ENCODE measurements at places on chromosomes 4 and X.

GRCh38 chrX:137568741-137569469 lies 3.0 kb downstream of the ZIC3 start:
- no peak for DNase-seq

GRCh38 chr4:132297346-132297745 lies 851.7 kb upstream of the PCDH10 start:
- DNase-seq, result no peak

- DNase-seq, result no peak
Observed at GRCh38 chr4:7077371-7077770, 9.5 kb upstream of the GRPEL1 start.

- DNase-seq, result no peak
Observed at GRCh38 chrX:112211459-112211858, 128.9 kb upstream of the TRPC5 start.

DNA sequence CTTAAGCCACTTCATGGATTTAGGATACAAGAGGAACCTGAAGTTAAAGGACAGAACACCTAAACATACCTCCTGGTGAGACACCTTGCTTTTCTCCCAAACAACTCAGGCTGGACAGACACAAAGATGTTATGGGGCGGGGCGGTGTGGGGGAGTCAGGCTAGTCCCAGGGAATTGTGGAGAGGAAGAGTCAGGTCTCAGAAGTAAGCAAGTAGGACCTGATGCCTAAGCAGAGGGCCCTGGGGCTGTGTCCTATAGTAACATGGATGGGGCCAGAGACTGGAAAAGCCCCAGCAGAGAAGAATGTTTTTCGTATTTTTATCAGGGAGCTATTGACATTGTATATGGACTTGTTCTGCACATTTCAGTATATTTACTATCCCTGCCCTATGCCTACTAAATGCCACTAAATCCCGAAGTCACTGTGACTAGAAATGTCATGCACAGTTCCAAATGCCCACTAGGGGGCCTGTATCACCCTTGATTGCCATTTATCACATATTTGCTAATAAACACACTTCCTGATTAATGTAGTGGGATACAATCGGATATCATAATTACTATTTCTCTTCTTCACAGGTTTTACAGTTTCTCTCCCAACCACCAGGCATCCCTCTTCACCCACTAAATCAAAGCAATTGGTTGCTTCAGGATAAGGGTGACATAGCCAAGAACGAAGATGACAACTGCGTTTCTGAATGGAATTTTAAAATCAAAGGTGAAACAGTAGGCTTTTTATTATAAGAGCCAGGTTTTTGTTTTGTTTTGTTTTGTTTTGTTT lies 23.8 kb upstream of the ARHGAP10 start:
- peak; percentile 61 for DNase-seq

GRCh38 chr4:156298230-156298629 lies 344.6 kb upstream of the CTSO start:
- peak; percentile 50 for DNase-seq

DNA sequence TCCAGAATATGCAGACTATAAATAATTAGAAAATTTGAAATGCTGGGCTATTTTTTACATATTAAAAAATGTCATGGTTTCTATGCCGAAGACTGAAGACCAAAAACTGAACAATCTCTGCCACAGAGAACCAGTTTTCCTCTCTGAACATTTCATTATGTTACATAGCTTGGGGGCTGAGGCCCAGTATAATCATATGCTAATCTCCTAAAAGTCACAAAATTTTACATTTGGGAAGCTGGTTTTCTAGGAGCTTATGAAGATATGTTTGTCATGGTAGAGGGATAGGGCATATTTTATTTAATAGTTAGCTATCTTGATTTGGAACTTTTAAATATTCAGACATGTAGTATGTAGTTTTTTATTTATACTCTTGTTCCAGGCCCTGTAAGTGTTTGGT lies 167.8 kb downstream of the GPAT3 start:
- no peak for DNase-seq

GRCh38 chr4:5545271-5545670 lies 163.1 kb downstream of the EVC2 start:
- no peak for DNase-seq
